Osteoblast (primary cell): ENCODE measurements at places on chromosomes 7 and 10. TPM values are rescaled to one million over a fixed set of nuclear protein-coding genes. Genes with fewer than 3 reads are reported as not detected.

The FANK1 gene
- total RNA-seq, result 8.3 and 8.5 TPM in 2 replicates

The AKR1C4 gene
- total RNA-seq, result not detected in 2 replicates

The ENKUR gene
- total RNA-seq, result 0.59 TPM in 1 of 2 replicates, not detected in the other

The IFIT1B gene
- not detected in 2 replicates for total RNA-seq

The SRGN gene
- total RNA-seq, result 344 and 474 TPM in 2 replicates

- DNase-seq, result no peak
These were observed 288.2 kb downstream of the POU6F2 start for GRCh38 chr7:39265641-39266591.

DNA sequence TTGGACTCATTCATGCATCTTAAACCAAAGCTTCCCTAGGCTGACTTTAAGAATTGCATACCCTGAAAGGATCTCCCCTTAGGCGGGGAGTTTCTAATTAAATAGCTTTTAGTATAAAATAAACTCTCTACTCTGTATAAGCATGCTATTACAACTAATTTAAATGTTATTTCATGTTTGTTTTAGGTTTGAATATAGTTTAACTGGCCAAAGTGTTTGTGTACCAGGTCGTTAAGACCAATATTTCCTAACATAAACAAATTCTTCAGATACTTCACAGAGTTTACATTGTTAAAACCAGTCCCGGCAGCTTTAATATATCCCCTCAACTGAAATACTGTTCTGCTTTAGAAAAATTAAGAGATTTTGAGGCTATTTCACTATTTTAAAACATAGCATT lies 2.3 kb downstream of the GLI3 start:
- no peak for DNase-seq

DNA sequence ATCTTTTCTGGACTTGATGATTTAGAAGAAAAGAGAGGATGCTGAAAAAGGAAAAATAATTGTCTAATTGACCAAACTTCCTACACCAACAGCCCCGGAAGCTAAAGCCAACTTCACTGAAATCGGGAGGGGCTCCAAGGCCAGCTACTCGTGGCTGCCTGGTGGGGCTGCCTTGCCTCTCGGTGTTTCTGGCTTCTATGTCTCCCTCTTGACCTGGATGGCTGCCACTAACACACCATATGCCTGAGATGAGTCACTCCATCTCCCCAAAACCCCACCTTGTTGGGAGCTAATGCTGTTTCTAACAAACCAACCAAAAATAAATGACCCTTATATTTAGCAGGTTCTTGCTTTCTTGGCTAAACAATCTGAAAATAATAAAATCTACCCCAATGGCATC lies 87.6 kb upstream of the AFAP1L2 start:
- DNase-seq, result no peak

- DNase-seq, result peak; percentile 76
These were observed 68.4 kb downstream of the RALA start for GRCh38 chr7:39691821-39692220.

The NODAL gene
- total RNA-seq, result not detected in 2 replicates

The GSTO2 gene
- 1.8 and 2.2 TPM in 2 replicates for total RNA-seq

DNA sequence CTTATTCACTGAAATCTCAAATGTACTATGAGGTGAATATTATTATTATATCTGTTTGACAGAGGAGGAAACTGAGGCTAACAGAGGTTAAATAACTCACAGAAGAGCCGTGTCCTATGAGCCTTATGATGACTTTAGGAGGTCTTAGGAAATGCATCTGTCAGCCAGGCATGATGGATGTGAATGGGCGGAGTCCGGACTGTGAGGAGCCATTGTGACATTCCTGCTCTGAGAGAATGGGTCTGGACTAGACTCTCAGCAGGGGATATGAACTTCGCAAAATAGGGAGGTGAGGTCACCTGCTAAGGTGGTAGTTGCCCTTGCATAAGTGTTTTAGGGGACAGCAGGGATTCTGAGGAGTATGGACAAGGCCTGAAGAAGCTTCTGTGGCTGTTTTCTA lies 153.6 kb downstream of the TMEM178B start:
- no peak for DNase-seq

The PGAM2 gene
- 0.29 and 0.36 TPM in 2 replicates for total RNA-seq

GRCh38 chr7:73820013-73820412 lies 10.8 kb upstream of the CLDN4 start:
- no peak for DNase-seq

- no peak for DNase-seq
These were observed 77.4 kb downstream of the WDR37 start for GRCh38 chr10:1133495-1134045.

The DENND11 gene
- total RNA-seq, result 7.6 and 8.0 TPM in 2 replicates

- DNase-seq, result no peak
These were observed 269.8 kb downstream of the FZD1 start for GRCh38 chr7:91533996-91534395.

DNA sequence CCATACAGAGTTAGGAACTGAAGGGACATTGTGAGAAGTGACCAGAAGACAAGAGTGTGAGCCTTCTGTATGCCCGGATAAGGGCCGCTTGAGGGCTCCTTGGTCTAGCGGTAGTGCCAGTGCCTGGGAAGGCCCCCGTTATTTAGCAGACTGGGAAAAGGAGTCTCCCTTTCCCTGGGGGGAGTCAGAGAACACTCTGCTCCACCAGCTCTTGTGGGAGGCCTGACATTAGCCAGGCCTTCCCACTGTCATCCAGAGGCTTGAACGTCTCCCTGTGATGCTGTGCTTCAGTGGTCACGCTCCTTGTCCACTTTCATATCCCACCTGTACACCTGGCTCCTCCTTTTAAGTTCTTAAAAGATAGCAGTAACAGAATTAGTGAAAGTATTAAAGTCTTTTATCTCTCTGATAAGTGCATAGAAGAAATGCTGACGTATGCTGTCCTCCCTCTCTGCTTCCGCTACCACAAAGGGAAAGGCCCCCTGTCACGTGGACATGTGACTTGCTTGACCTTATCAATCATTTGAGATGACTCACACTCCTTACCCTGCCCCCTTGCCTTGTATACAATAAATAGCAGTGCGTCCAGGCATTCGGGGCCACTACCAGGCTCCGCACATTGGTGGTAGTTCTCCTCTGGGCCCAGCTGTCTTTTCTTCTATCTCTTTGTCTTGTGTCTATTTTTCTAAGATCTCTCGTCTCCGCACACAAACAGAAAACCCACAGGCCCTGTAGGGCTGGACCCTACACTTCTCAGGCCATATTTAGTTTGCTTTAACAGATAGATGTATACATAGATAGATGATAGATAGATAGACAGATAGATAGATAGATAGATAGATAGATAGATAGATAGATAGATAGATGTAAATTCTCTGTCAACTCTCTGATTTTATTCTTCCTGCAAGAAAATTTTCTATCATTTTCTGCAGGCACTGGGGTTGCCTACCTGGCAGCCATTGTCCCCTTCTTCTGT lies 131.5 kb upstream of the JCAD start:
- no peak for DNase-seq

The STEAP1 gene
- total RNA-seq, result 39.1 and 45.4 TPM in 2 replicates

The FXYD4 gene
- not detected in 2 replicates for total RNA-seq
